ENCODE measurements at places on chromosomes 7 and 10.

- DNase-seq: no peak
These were observed at the start of gene TMEM176A for GRCh38 chr7:150800581-150801241. Gene TMEM176A (plus strand): TSS chr7:150800769. CDS start chr7:150801551, 782 bp downstream.

GRCh38 chr10:127585519-127586023 is 36.5 kb downstream of the NPS start:
- no peak for DNase-seq

DNA sequence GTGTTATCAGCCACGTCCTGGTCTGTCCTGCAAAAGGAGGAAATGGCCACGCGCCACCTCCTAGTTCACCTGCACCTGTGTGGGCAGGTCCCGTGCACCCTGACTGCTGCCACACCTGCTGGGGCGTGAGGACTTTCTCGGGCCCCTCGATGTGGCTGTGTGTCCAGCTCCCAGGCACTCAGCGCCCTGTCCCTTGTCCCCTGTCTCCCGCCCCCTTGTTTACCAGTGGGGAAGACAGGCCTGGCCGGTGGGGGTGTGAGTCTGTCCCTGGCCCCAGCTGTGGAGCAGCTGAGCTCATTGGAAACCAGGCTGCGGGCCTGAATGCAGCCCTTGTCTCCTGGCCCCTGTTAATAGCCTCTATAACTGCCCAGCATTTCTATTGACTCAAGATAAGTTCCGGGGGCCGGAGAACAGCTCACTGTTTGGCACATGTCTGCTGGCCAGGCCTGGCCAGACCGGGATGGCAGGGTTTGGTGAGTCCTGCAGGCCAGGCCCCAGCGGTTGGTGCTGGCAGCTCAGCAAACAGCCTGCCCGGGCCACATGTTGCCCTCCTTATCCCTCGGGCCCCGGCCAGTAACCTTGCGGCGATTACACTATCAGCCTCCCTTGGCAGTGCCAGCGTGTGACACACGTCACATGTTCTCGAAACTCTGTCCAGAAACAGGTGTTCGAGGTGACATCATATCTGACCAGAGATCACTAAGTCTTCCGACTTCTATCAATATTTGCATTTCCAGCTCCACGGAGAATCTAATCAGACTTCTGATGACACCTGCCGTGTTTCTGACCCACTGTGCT is 52.1 kb downstream of the FOXL3 start:
- DNase-seq: no peak

DNA sequence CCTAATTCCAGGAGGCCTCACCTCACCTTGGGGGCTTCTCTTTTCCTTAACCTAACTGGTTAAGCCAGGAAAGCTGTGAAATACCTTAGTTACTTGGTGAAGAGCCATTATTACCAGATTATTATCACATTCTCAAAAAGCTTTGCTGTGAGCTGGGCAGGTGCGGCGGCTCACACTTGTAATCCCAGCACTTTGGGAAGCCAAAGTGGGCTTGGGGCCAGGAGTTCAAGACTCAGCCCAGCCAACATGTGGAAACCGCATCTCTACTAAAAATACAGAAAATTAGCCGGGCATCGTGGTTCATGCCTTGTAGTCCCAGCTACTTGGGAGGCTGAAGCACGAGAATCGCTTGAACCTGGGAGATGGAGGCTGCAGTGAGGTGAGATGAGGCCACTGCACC is 102.4 kb upstream of the KLF6 start:
- DNase-seq: no peak

DNA sequence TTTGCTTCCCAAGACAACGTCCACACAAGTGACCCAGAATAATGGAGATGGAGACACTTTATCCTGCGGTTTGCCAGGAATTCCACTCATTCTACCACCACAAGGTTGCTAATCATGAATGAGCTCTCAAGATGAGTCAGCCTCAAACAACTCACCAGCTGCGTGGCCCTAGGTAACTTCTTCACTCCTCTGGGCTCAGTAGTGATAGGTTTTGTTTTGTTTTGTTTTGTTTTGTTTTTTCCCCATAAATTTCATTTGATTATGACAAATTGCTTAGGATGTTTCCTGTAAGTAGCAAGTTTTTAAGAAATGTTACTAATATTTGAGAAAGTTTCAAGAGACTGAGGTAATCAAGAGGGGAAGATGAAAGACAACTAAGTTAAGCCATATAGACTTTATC is 286.8 kb downstream of the PARD3 start:
- no peak for DNase-seq

GRCh38 chr7:81080553-81080952 is 161.7 kb upstream of the SEMA3C start:
- DNase-seq: no peak

All from GM19239 (cell line).